Fibroblast of skin of abdomen (primary cell): ENCODE measurements at places on chromosomes 7 and 10.

DNA sequence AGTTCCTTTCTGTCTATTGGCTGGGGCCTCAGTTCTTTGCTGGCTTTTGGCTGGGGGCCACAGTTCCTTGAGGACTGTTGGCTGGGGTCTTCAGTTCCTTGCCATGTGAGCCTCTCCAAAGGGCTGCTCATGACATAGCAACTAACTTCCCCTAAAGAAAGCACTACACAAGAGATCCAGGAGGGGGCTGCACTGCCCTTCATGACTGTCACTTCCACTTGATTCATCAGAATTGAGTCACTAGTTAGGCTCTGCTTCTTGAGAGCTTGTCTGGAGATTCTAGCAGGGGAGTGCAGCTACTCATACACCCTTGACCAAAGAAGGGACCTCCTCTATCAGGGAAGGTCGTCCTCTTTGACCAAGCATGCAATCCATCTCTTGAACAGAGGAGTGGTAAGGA lies 38.0 kb upstream of the MKX start:
- DNase-seq, result peak; percentile 67

GRCh38 chr10:108850138-108850854 lies 1073.0 kb downstream of the XPNPEP1 start:
- no peak for DNase-seq

GRCh38 chr7:9961161-9961922 lies 1012.3 kb upstream of the PHF14 start:
- DNase-seq, result no peak

DNA sequence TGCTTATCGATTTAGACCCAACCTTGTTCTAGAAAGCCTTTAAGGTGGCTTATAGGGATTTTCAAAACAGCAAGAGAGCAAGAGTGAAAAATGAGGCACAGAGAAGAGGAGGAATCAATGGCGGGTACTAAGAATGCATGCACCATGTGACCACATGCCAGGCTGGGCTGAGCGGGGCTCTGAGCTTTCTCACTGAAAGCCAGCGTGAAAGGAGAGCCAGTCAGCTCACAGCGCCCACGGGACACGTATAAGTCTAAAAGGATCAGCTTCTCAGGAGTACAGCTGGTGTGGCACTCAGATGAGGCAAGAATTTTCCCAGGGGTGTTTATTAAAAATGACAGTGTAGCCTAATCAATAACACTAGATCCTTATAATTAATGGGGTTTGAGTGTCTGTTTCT lies 114.3 kb downstream of the SLIT1 start:
- DNase-seq, result no peak

GRCh38 chr7:131544449-131545301 lies 11.8 kb downstream of the PODXL start:
- peak; percentile 53 for DNase-seq

- DNase-seq, result no peak
These were observed 73.5 kb downstream of the CLEC2L start for GRCh38 chr7:139597028-139597427.

DNA sequence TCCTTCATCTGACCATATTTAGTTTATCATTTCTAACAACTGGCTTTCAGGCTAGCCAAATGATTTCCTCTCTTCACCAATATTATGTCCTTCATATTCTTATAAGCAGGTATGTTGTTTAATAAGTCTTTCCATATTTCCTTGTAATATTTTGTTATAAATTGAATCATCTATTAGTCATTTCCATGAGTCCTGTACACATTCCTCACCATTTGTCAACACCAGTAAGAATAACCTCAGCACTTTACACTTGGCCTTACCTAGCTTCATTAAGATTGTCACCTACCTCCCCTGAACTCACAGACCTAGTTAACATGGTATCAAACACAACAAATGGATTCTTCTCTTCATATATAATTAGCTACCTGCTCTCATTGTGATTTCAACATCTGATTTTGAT lies 282.3 kb downstream of the SEMA3D start:
- DNase-seq, result no peak

- DNase-seq, result no peak
These were observed 26.7 kb downstream of the SEC23IP start for GRCh38 chr10:119919271-119919670.

GRCh38 chr7:68122801-68123200 lies 1126.2 kb downstream of the TYW1 start:
- no peak for DNase-seq

GRCh38 chr10:102745157-102745556 lies 1.4 kb downstream of the WBP1L start:
- no peak for DNase-seq

DNA sequence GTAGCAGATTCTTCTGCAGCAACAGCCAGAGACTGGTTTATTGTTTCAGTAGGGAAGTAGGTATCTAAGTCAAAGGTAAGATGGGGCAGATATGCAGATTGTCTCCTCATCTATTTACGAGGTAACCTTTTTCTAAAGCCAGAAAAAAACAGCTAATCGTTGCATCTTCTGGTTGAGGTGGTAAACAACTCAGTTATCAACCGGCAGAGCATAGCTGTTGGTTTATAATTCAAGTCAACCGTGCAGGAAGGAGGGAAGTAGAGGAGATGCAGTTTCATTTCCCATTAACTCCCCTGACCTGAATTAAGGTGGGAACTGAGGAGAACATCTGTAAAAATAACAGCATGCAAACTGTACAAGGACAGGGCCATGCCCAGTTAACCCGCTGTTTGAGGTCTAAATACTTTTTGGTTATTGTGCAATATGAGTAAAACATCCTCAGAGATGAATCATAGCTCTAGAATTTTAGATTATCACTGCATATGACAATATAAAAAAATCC lies 156.5 kb upstream of the ITGB1 start:
- peak; percentile 58 for DNase-seq

DNA sequence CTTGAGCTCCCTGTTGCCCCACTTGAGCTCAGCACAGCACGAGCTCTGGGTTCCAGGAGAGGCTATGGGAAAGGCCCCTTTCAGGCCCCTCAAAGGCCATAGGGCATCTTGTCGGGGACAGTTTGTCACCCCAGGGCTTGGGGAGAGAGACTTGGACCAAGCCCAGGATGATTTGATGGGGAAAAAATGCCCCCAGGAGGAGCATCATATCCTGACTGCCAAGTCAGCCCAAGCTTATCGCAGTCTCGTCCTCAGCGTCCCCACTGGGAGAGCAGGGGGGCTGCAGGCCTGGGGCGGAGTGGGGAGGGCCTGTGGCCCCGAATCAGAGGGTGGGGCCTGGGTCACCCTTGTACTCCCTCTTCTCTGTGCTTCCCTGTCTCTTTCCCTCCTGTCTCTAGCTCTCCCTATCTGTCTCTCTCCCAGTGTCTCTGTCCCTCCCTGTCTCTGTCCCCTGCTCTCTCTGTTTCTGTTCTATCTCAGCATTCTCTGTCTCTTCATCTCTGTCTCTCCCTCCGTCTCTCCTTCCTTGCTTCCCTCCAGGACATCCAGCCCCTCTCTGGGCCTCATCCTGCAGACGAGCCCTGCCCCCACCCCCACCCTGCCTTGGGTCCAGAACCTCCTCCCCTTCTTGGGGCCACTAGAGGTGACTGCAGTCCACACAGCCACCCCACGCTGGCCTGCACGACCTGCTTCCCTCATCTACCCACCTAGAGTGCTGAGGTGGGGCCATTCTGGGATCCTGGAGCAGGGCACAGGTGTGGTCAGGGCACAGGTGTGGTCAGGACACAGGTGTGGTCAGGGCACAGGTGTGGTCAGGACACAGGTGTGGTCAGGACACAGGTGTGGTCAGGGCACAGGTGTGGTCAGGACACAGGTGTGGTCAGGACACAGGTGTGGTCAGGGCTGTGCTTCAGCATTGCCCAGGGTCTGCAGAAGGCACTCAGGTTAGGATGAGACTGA lies 17.3 kb upstream of the GRIFIN start:
- DNase-seq, result peak; percentile 23

GRCh38 chr7:888081-889024 lies 12.0 kb downstream of the GET4 start:
- no peak for DNase-seq

GRCh38 chr10:100101192-100102076 lies 19.8 kb upstream of the CPN1 start:
- no peak for DNase-seq

DNA sequence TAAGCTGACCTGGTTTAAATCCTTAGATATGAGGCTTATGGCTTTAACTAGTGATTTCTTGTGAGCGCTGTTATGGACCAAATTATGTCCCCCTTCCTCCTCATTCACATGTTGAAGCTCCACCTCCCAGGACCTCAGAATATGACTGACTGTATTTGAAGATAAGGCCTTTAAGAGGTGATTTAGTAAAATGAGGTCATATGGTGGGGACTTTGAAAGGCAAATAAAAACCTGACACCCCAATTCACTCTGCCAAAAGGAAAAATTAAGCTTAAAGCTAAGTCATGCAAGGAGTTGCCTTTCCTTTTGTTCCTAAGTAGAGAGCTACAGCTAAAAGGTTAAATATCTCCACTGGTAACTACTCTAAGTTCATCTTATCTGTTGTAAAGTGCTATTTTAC lies 36.4 kb upstream of the FIGNL1 start:
- no peak for DNase-seq

DNA sequence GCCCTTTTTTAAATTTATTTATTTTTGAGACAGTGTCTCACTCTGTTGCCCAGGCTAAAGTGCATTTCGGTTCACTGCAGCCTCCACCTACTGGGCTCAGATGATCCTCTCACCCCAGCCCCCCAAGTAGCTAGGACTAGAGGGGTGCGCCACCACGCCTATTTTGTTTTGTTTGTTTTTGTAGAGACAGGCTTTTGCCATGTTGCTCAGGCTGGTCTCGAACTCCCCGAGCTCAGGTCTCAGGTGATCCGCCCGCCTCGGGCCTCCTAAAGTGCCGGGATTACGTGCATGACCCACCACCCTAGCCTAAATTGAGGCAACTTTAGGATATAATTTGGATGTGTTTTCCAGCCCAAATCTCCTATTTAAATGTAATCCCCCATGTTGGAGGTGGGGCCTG lies 805 bp downstream of the ZNF736 start:
- no peak for DNase-seq

DNA sequence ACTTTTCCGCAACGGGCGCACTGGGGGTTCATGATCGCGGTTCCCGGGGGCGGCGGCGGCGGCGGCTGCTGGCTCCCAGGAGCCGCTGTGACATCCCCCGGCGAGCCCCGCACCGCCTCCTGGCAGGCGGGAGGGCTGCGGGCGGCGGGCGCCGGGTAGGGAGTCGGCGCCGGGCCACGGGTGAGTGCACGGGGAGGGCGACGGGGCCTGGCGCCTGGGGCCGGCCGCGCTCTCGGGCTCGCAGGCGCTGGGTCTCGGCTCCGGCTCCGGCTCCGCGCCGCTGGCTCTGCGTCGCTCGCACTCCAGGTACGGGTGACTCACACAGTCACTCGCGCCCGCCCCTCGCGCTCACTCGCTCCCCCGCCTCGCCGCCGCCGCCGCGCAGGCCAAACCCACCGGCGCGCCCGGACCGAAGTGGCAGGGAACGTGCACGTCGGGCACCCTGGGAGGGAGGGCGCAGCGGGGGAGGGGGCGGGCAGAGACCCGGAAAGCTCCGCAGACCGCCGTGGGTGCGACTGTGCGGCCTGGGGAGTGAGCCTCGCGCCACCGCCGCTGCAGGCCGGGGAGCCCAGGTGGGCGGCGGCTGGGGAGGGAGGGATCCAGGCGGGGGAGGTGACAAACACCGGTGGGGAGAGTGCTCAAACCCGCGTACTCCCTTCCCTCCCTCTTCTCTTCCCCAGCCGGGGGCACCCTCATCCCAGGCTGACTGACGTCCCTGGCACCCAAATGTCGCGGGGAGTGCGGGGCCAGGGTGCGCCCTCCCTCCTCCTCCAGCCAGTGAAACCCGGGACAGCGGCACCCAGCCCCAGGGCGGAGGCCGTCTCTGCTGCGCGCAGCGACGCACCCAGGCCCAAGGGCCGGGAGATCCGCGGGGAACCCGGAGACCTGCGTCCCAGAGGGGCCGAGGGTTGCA lies 276.9 kb upstream of the NEBL start:
- no peak for DNase-seq

DNA sequence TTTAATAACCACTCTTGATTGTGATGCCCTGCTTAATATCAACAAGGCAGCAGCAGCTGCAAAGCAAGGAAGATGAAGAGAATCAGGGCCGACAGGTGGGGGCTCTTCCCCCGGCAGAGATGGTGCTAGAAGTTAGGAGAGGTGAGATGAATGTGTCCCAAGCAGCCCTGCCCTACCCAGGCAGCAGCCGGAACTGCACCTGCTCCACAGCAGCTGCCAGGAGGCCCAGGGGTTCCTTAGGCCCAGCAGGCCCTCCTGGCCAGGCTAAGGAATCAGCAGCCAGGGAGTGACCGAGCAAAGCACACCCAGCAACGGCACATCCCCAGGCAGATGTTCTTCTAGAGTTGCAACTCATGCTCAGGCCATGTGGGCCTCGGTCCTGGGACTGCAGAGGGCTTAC lies 17.9 kb downstream of the AFAP1L2 start:
- no peak for DNase-seq

DNA sequence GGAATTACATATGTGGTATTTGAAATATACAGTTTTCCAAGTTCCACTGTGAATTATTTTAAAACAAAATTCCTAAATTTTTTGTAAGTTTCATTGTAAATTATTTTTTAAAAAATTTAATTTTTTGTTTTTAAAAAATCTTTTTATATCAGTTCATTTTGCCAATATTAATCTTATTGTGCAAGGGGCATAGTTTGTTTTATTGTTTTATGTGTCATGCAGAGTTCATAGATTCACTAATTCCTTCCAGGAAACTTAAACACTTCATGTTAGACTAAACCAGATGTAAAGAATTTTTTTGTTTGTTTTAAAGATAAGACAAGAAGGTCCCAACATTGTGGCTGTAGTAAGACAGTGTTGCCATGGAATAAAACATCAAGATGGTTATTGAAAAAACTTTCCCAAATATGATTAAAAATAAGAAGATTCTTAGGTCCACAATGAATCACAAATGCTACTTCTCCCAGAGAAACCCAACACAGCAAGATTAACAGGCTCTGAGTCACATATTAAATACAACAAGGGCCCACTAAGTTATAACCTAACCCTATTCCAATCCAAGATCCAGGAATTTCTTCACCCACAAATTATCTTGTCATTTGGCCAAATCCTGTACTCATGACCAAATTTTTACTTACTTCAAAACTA lies 464.7 kb upstream of the IGFBP3 start:
- peak; percentile 97 for DNase-seq

- DNase-seq, result no peak
These were observed 67.8 kb downstream of the ZNRF2 start for GRCh38 chr7:30352169-30352568.

GRCh38 chr10:93445978-93446720 lies 36.0 kb downstream of the MYOF start:
- no peak for DNase-seq

DNA sequence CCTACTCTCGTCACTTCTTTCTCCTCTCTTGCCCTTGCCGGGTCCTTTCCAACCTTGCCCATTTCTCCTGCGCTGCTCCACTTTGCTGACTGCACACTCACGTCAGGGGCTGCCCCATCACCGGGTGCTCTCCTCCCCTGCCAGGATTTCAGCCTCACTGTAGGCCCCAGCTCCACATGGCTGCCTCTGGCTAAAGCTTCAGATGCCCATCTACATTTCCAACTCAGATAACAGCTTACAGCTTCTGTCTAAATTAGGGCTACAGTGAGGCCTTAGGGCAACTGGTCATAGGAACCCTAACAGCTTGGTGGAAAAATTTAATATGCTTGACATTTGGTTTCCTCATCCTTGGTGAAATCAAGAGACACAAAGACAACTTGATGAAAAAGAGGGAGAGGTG lies 25.9 kb downstream of the C10orf120 start:
- DNase-seq, result no peak
